ENCODE measurements at places on chromosomes 7 and 10.

DNA sequence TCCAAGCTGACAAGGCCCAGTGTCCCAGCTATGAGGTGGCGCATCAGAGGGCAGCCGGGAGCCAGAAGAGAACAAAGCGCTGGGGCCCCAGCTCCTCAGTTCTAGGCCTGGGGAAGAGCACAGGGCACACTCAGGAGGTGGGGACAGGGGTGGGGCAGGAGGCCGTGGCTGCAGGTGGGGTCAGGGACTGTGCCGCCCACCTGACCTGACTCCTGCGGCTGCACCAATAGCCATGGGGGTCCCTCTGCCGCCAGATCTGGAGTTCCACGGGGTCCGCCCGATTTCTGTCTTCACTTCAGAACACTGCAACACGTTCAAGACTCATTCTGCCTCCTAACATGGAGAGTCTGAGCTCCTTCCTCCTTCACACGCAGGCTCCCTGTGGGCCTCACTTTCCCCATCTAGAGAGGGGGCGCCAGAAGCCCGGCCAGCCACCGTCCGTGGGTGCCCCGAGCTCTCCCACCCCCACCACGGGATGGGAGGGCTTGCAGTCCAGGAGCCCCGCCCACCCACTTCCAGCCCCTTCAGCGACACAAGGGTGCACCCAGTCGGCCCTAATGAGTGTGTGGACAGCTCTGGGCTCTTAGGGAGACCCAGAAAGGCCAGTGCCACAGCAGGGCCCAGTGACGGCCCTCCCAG lies 278.3 kb downstream of the MAD1L1 start:
- DNase-seq, result no peak

DNA sequence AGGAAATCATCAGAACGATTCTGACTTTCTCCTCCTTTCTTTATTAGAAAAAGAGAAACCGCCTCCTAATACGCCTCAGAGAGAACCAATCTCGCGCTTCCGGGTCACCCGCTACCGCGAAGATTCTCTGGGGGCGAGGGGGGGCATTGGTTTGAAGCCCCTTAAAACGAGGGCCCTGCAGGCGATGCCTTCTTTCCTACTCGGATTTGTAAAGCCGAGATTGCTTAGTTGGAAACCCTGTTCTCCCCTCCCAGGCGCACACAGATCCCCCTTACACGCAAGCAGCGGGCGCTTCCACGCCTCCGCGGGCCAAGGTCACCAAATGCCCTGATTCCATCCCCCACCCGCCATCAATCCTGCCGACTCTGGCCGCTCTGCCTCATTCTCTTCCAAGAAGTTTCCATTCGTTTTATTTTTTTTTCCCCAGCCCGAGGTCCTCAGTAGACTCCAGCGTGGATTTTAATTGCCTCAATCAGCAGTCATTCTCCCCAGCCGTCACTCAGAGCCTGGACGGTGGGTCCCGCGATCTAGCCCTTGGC lies 1.1 kb upstream of the GAD2 start:
- DNase-seq, result no peak

DNA sequence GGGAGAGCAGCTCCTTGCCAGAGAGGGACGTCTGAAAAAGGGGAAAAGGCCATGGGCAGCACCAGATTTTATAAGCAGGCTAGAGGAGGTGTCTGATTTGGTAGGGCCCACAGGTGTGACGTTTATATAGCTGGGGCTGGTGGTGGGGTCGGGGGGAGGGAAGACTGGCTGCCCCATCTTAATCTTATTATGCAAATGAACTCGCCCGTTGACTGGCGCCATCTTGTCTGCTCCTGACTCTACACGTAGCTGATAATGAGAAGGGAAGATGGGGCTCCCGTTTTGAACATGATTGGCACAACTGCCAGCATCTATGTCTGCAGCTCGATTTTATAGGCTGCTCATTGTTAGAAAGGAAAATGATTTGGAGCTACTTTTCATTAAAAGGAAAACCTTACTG lies 28.6 kb upstream of the CADPS2 start:
- DNase-seq, result no peak

GRCh38 chr10:89540420-89540949 lies 5.1 kb upstream of the SLC16A12 start:
- DNase-seq, result peak; percentile 74

DNA sequence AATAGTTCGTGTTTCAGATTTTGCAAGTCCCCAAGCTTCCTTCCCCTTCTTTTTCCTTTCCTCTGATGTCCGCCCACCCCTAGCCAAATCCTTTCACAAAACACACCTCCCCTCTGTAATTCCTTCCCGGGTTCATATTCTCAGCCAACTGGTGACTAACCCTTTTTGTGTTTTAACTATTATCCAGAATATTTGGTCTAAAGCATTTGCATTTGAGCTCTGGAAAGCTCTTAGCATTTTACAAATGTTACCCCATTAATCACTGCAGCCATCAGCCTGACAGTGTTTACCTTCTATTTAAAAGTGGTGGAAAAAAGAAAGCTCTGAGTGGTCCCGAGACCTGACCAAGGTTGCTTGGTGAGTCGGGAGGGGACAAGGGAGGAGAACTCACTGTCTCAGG lies 139.0 kb downstream of the CREB5 start:
- peak; percentile 16 for DNase-seq

DNA sequence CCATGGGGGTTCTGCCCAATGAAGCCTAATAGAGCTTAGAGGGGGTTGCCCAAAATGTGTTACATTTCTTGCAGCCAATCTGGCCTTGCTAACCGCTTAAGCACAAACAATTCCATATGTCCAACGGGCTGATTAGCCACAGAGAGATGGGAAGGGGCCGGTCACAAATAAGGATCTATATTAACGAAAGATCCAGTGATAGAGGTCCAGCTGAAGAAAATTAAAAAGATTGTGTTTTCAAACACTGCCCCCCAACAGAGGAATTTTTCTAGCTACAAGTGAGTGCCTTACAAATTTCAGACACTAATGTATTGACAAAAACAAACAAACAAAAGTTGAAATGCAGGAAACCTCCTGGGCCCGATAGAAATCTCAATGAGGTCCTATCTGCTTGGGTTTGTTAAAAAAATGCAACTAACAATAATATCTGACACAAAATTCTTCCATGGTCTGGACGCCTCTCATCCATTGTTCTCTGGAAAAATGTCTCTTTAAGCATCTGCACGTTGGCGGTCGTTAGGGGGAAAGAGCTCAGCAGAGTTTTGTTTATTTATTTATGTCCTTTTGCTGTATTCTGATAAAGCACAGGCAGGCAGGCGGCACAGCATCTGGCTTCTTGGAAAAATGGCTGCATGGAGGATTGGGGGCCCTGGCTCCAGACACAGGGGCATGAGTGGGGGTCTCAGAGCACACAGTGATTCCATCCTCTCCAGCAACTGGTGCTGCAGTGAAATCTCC lies 402.0 kb downstream of the RPS24 start:
- no peak for DNase-seq

GRCh38 chr7:151242159-151243044 lies 6.1 kb downstream of the SMARCD3 start:
- no peak for DNase-seq

DNA sequence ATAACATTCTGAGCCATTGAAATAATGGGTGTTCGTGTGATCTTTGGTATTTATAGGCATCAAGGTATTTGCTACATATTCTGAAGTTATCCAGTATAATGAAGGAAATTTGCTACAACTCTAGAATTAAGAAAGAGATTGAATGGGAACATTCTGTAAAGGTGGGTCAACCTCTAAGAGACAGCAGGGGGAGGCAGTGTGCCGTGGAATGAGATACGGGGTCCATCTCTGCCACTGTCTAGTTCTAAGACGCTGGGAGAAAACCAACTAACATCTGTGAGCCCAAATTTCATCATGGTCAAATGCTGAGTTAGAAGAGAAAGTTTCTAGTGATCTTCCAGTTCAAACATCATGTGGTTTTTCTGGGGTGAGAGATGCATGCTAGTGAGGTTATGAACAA lies 368.9 kb downstream of the SORCS1 start:
- DNase-seq, result peak; percentile 43

- DNase-seq, result no peak
These were observed 8.4 kb downstream of the PRF1 start for GRCh38 chr10:70594161-70594560.

- no peak for DNase-seq
These were observed 266.5 kb downstream of the HGF start for GRCh38 chr7:81503336-81503735.

- no peak for DNase-seq
These were observed 84.5 kb upstream of the CSTF2T start for GRCh38 chr10:51783941-51784340.

DNA sequence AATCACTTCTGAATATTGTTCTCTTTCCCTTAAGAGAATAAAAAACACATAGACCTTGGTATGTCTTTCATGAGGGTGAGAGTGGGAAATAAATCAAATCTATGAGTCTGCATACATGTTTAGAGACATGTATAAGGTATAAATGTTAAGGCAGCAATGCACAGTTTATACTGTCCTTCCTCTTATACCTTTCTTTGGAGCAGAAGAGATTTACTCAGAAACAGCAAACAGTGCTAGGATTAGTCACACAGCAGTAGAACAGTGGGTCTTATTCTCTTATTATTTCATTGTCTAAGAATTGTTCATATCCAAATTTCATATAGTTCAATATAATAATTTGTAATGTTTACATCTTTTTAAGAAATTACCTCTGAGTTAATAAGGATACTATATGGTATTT lies 126.7 kb upstream of the TMEM196 start:
- peak; percentile 1 for DNase-seq

DNA sequence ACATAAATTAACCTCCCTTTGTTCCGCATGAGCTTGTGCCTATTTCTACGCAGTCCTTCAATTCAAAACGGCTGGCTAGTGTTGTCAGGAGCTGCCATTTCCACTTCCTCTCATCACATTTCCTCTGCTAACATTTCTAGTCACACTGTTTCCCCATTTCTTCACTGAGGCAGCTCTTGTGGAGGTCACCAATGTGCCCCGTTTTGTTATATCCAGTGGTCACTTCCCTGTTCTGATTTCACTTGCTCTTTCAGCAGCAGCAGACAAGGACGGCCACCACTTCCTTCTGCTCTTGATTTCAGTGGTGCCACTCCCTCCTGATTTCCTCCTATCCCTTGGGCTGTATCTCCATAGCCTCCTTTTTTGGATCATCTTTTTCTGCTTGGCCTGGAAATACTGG lies 64.8 kb upstream of the SEC61G start:
- no peak for DNase-seq

DNA sequence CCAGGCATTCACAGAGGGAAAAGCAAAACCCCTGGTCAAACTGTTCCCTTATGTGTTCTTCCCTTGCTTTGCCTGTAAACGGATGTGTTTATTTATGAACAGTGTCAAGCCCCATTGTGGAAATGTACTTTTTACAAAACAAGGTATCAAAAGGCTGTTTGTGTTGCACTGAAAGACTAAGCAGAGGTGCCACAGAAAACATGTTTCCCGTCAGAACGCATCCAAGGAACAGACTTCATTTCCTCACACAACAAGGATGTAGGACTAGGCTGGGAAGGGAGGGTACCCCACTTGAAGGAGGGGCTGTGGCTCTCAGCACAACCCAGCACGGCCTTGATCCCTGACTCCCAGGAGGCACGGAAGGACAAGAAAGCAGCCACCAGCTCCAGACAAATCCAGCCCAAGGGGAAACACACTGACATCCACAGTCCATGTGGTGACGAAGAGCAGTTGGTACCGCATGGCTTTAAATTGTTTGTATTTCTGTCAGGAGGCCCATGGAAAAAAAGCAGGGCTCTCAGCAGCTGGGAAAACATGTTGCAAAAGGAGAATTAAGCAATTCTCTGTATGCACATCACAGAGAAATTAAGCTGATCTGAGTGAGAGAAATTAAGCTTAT lies 85.6 kb downstream of the RNF216 start:
- DNase-seq, result peak; percentile 76

GRCh38 chr7:37943905-37944736 lies 23.7 kb downstream of the EPDR1 start:
- DNase-seq, result no peak

GRCh38 chr7:94375691-94376090 lies 19.0 kb upstream of the COL1A2 start:
- DNase-seq, result peak; percentile 96

DNA sequence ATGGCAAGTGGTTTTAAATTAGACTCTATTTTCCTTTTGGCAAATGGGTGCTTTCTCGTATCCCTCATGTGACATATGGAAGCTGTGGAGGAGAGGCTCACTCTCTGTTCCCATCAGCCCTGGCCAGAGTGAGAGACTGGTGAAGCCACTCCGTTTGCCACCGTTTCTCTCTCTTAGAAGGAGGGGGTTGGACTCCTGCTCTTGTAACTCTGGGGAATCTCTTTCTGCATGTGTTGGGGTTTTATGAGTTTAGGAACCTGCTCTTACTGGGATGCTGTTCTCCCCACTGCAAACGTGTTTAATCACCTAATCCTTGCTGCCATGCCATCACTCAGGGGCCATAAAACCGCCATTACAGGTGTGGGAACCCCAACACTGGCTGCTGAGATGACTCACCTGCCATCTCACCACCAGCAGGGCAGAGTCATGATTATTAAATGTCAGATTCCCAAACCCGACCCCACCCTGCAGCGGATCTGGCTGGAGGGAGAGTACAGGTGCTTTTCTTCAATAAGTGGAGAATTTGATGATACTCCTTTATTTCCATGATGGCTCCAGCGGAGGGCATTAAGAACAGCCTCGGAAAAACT lies 103.2 kb downstream of the ADCY1 start:
- DNase-seq, result no peak

DNA sequence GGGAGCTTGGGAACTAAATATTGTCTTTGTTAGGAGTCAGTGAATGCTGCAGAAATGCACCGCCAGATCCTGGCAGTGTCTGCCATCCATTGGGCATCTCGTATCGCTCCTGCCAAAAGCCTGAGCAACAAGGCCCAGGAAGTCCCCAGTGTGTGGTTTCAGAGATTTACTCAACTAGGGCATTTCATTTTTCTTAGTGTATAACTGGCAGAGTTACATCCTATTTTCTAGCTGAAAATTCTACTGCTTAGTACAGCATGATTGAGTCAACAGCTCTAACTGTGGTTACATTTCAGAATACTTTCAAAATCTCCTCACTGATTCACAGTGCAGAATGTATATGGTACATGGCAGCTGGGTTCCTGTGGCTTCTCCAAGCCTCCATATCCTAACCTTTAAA lies 95.8 kb upstream of the CREB5 start:
- DNase-seq, result peak; percentile 87

- peak; percentile 88 for DNase-seq
These were observed at the start of the genes PDZD7 and SFXN3 for GRCh38 chr10:101031128-101031795. Gene PDZD7 (minus strand): TSS chr10:101031129. CDS start chr10:101030219, 910 bp downstream. Gene SFXN3 (plus strand): TSS chr10:101031234. CDS start chr10:101034695, 3,461 bp downstream.

DNA sequence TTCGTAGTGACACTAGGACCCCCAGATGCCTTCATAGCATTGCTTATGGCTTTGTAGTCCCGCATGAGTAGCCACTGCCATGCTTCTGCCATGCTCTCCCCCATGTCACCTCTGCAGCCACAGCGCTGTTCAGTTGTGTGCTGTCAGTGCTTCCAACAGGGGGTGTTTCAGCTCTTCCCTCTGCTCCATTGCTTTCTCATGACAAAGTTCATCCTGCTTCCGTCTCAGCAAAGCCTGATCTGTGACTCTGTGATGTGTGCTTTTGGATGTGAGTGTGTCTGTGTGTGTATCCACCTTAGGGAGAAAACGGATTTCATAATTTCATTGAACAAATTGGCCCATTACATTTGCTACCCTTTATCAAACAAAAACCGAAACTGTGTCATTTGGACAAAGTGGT lies 134.9 kb upstream of the SAMD8 start:
- DNase-seq, result no peak
